Panc1 (cell line): ENCODE measurements at places on chromosomes 1 and 21. TPM values are rescaled to one million over a fixed set of nuclear protein-coding genes. Genes with fewer than 3 reads are reported as not detected.

- H3K4me1 ChIP-seq = no peaks in the 10 kb centered on the region
- no peaks in the 10 kb centered on the region for H3K36me3 ChIP-seq
- H3K4me3 ChIP-seq = no peak overlapping the region
Measured at GRCh38 chr1:245241526-245242130, 86.8 kb downstream of the KIF26B start.

Gene GABPA
- total RNA-seq = 17.6 TPM

DNA sequence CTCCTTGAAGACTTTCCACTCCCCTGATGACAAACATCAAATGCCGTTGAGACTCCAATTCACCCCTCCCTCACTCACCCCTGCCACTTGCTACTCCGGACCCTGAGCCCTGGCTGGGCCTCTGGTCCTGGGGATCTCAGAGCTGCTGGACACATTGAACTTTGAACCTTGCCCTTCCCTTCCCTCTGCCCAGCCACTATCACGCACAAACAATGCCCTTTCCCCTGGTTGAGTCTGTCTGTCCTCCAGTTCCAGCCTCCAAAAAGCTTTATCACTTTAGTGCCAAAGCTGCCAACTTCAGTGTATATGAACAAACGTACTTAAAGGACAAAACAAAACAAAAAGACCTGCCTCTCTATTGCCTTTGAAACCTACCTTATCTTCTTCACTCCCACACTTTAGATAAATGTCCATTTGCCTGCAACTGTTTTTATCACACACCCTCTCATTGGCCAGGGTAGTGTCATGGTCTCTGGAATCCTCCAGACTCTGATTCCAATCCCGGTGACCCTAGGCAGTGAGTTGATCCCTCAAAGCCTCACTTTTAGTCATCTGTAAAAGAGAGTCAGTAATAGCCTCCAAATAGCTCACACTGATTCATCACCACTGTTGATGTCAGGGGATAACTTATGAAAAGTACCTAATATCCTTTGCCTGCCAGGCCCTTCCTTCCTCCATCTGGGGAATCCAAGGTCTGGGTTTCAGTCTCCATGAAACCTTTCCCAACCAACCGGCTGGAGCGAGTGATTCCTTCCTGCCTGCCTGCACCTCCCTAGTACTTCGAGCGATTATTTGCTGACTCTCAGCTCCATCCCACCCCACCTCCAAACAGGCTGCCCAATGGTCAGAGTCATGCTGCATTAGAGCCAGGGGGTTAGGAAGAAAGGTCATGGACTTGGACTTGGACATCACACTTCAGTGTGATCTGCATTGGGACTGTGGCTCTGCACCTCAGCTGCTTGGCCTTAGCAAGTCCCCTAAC, 15.9 kb upstream of the SPOCD1 start:
- DNase-seq = no peak
- H3K27ac ChIP-seq = no peak overlapping the region
- no peaks in the 10 kb centered on the region for H3K36me3 ChIP-seq
- no peak overlapping the region for H3K4me3 ChIP-seq

- no peaks in the 10 kb centered on the region for H3K27me3 ChIP-seq
- H3K36me3 ChIP-seq = no peaks in the 10 kb centered on the region
- H3K4me1 ChIP-seq = no peaks in the 10 kb centered on the region; the same call in 1 of the 2 replicates
- no peak overlapping the region for H3K4me3 ChIP-seq
Measured at GRCh38 chr1:235291599-235292091, 36.3 kb downstream of the ARID4B start.

- H3K27ac ChIP-seq = peak overlapping the region; percentile 80
- H3K4me1 ChIP-seq = peaks cover 11% of the 10 kb centered on the region
- no peaks in the 10 kb centered on the region for H3K36me3 ChIP-seq
- peak; percentile 33 for DNase-seq
Measured at GRCh38 chr1:211326140-211326527, 499 bp upstream of the TRAF5 start.
